ENCODE measurements at places on chromosomes 5 and 9.

GRCh38 chr9:136697821-136698526 is 10.7 kb upstream of the AGPAT2 start:
- DNase-seq, result no peak

GRCh38 chr9:112046181-112046580 is 128.9 kb downstream of the SUSD1 start:
- DNase-seq, result no peak

DNA sequence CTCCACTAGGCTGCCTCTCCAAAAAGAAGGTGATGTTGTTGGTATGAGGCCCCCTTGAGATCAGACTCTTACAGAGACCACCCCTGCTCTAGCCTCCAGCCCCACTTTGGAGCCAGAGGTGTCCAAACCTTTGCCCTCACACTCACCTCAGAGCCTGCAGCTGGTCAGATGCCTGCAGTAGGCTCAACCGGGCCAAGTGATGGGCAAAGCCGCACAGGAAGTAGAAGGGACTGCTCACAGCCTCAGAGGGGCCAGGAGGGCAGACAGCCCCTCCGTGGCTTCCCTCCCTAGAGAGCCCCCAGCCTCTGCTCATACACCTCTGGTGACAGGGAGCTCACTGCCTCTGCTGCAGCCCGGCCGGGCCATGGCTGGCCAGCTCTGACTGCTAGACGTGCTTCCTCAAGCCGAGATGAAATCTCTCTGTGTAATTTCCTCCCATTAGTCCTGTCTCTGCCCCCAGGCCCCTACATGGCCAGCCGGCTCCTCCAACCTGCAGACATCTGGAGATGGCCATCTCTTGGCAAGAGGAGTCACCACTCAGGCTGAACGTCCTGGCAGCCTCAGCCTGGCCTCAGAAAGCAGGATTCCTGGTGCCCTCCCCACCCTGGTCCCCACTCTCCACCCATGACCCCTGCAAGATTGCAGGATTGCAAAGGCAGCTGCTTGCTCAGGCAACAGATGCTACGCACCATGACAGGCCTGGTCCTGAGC is 7.3 kb upstream of the TCF7 start:
- DNase-seq, result no peak

DNA sequence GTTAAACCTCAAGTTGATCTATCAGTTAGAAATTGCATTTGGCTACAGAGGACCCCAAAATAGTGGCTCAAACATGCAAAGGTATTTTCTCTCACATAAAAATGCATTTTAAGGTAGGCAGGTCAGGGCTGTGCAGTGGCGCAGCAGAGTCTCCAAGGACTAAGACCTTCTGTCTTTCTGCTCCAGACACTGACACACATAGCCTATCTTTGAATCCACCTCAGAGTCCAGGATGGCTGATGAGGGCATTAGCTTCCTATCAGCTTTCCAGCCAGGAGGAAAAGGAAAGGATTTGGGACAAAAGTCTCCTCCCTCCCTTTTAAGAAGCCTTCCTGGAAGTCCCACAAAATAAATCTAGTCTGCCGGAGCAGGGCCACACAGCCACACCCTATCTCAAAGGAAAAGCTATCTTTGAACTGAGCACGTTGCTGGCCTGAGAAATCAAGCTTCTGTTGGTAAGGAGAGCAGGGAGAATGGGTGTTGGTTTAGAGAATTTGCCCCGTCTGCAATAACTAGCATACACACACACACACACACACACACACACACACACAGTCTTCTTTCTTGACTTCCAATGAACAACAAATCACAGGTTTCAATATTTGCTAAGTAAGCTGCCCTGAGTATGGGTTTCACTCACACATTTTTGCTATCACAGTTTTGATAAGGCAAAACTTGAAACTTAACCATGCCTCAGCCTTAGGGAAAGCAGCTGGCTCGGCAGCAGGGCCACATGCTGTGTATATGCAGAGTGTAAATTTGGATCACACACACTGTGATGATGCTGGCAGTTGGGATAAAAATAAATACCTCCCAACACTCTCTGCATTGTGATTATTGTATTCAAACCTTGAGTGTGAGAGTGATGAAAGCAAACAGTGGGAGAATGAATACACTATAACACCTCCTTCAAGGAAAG is 116.6 kb upstream of the MAP3K1 start:
- no peak for DNase-seq

DNA sequence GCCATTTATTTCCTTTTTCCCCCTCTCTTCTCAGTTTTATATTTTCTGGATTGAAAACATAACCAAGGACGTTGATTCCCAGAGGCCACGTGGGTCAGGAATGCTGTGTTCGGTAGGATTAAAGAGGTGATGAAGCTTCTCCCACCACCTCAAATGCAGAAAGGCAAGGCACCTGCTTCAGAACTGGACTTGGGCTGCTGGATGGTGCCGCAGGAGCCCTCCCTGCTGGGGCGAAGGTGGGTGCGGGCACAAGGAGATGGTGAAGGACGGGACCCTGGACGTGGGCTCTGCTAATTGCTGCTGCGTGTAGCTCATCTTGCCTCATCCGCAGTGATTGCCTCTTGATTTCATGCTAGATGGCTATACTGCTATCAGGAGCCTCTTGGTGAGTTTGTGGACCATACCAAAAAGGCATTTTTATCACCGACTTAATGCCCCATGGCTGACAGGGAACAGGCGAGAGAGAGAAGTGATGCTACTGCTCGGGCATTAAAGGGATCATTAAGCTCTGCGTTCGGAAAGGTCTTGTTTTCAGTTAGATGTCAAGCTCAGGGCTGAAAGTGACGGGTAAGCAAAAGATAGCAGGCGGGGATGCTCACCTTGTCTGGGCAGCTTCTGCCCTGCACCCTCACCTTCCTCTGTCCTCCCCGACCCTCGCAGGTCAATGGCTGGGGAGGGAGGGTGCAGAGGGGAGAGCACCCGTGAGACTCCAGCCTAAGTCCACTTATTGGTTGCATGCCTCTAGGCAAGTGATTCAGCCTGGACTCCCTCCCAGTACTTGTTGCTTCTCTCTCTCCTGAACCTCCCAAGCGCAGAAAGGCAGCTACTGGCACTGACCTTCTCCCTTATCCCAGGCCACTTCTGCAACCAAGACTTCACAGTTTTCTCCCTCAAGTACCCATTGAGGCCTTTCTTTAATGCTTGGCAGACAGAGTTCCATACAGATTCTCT is 71.6 kb upstream of the FSTL4 start:
- DNase-seq, result peak; percentile 5

DNA sequence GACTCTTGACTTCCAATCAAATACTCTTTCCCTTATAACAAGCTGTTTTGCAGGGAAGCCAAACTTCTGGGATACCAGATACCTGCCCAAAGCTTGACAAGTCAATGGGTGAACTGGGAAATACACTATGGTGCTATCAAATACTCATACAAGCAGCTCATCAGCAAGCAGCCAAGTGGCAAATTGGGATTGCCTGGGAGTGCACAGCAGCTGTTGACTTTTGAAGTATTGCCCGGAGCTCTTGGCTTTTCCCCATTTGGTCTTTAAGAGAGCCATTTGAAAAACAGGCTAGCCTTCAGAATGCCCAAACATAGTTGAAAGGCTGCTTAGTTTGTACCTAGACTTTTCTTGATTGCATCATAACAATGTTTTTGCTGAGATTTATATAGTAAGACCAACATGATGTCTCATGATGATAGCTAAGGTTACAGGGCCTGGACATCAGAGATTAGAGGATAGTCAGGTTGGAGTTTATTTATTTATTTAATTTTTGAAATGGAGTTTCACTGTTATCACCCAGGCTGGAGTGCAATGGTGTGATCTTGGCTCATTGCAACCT is 210.1 kb upstream of the ZNF608 start:
- DNase-seq, result no peak

DNA sequence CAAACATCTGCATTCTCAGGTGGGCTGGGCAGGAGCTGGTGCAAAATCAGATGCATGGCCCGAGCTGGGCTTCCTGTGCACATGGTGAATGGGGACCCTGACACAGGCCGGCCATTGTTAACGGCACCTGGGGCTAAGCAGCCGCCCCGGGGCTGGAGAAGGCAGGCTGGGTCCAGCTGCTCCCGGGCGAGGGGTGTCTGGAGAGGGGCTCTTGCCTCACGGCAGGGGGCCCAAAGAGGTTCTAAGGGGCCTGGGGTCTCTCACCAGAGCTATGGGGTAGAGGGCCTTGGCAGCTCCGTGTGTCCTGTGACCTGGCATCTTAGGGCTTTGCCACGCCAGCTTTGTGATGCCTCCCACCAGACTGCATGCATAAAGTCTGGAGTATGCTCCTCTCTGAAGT is 5.1 kb upstream of the QSOX2 start:
- no peak for DNase-seq

Measured in stimulated activated CD8-positive, alpha-beta memory T cell treated with anti-CD3 and anti-CD28 coated beads, Interleukin-4, amount 100 ng/mL, for 48 hours (primary cell).